Adipocyte (in vitro differentiated cells): ENCODE measurements at places on chromosomes 1 and 21.

GRCh38 chr1:110339407-110340206 is 430 bp downstream of the RBM15 start:
- peak; percentile 77 for DNase-seq

- no peak for DNase-seq
Observed at GRCh38 chr1:30745156-30745833, 12.3 kb downstream of the LAPTM5 start.

- no peak for DNase-seq
Observed at GRCh38 chr1:9057851-9058250, 11.6 kb downstream of the SLC2A5 start.

DNA sequence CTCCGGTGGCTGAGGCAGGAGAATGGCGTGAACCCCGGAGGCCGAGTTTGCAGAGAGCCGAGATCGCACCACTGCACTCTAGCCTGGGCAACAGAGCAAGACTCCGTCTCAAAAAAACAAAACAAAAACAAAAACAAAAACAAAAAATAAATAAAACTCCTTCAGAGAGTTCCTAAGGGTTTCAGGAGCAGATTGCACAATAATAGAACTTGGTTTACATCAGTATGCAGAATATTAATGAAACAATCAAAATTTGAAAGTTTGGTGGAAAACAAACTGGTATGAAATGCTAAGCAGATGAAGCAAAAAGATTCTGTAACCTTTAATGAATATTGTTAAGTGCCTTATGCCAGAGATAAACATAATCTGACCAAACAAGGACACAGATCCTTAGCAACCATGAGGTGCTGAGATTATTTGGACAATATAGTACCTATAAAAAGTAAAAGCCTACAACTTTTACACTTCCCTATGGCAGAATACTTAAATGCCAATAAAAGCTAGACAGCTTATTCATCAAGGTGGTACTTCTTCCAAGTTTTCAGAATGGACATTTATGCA is 41.2 kb downstream of the SLC25A24 start:
- no peak for DNase-seq

DNA sequence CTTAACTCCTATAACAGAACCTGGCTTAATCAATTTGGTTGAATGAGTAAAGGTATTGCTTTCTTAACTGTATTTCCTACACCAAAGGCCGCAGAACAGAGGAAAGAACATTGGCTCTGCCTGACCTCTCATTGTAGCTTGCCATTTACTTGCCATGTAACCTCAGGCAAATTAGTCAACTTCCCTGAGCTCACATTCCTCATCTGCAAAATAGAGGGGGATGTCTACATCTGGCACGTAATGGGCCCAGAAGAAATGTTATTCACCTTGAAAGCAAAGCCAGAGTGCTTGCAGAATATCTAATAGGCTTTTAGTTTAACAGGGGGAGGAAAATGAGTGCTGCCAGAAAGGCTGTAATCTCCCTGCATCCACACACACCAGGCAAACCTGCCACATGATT is 44.3 kb downstream of the LAMC2 start:
- peak; percentile 25 for DNase-seq
